ENCODE measurements at places on chromosomes 6 and 20.

- DNase-seq, result peak; percentile 58
These were observed 14.1 kb upstream of the TCFL5 start for GRCh38 chr20:62875419-62876361.

DNA sequence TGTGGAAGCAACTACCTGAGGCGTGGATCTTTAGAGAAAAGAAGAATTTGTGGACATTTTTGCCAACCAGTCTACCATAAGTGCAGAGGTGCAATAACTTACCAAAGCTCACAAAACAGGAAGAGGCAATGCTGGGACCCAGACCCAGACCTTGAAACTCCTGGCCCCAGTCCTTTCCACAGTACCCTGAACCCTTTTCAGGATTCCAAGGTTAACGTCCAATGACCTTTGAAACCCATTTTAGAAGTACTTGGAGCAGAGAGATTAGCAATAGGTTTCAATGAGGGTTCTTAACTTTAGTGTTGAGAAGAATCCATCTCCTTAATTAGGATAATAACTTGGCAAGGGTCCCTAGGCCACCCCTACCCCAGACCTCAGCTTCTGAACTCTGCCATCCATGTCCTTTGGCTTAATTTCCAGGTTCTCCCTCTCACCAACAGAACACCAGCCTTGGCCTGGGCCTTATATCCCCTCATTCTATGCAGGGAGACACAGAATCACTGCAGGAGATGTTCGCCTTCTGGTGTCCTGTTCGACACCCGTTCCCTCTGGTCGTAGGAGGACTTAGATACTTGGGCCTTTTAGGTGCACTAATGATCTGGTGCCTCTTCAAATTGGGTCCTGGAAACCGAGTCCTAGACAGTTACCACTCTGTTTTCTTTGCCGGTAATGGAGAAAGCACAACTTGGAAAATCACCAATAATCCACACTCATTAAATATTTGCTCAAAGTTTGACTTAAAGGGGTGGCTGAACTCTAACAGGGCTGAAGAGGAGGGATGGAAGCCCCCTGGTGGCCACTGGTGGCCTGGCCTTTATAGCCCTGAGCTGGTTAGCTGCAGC is 40.6 kb downstream of the ISM1 start:
- peak; percentile 67 for DNase-seq

GRCh38 chr20:31608251-31608945 is 3.3 kb downstream of the ID1 start:
- DNase-seq, result peak; percentile 83

GRCh38 chr6:128696691-128697689 is 176.6 kb upstream of the PTPRK start:
- DNase-seq, result no peak

DNA sequence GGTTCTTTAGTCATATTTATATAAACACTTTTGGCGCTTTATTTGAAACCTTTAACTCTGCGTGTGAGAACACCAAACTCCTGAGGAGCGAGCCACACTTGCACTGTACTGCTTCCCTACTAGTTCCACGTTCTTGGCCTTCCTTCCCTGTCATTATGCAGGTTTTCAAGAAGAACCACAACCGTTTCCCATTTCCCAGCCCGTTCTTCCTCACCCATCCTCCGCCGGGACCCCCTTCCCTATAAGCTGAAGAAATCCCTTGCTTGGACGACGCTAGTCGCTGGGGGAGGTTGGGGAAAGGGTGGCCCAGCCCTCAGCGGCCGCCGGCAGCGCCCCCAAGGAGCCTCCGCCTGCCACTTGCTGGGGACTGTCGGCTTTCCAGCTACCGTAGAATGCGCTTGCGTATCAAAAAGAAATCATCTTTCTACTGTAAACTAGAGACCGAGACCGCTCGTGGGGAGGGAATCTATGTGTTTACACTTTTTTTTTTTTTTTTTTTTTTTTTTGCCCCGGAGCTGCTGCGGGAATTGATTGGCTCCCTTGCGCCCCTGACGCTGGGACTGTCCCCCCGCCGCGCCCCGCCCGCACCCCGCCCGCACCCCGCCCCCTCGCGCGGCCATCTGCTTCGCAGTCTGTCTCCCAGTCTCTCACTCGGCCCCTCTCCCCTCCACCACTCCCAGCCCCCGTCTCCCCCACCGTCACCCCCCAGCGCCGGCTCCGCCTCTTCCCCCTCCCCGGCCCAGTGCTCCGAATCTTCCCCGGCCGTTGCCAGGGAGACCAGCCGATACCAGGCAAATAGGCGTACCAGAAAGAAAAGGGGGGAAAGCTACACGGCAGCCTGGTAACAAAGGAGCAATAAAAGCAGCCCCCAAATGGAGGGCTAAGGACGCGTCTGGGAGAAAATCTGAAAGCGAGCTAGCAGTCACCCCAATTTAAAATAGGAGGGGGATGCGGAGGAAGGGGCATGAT is 2.3 kb upstream of the MARCKS start:
- DNase-seq, result peak; percentile 92

DNA sequence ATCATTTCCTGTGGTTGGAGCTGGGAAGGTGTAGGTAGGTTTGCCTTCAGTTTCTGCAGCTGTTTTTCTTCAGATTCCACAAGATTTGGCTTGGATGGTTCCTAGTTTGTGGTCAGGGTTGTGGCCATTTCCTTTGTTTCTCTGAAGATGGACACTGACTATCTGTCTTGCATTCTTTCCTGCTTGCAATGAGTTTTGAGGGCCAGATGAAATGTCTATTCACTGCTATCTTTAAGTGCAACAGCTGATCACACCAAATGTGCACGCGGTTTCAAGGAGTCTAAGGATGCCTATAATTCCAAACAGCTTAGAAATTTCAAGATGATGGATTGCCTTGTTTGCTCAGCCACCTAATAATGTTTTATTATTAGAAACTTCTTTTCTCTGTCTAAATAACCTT is 28.4 kb downstream of the IL20RA start:
- DNase-seq, result no peak

DNA sequence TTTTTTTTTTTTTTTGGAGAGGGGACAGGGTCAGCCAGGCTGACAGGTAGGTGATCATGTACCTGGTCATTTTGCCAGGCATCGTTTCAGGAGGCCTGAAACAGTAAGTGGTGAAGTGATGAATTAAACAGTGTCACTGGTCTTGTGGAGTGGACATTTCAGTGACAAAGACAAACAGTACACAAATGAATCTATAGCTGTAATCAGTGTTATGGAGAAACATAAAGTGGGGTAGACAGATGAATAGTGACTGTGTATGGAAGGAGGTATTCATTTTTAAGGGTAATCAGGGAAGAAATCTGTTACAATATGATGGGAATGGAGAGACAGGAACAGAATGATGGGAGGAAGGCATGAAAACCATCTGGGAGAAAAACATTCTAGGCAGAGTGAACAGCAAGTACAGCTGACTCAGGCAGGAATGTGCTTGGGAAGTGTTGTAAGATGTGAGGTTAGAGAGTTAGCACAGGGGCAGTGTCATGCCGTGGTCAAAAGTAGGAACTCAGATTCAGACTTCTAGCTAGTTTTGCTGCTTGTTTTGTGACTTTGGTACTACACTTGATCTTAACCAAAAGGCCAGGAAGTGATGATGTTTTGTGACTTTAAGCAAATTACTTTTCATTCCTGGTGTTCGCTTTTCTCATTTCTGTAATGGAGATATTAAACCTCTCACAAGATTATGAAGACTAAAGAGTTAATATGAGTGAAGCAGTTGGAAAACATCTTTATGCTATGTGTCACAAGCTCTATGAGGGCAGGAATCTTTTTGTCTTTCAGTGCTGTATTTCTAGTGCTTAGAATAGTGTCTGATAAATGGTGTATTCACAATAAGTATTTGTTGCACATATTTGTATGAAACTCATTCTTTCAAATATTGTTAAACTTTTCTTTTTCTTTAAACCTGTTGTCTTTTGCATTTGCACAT is 43.4 kb downstream of the QKI start:
- no peak for DNase-seq

DNA sequence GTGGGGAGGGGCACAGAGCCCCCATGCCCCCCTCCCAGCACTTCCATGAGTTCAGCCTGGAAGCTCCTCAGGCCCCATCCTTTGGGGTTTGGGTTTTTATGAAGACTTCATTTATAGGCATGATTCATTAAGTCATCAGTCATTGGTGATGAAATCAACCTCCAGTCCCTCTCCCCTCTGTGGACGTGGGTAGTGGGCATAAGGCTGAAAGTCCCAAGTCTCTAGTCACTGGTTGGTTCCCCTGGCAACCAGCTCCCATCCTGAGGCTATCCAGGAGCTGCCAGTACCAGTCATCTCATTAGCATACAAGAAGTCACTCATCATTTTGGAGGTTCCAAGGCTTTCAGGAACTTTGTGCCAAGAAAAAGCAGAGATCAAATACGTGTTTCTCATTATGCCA is 9.2 kb downstream of the TGM3 start:
- peak; percentile 31 for DNase-seq

- DNase-seq, result peak; percentile 58
These were observed 385.5 kb downstream of the HDGFL1 start for GRCh38 chr6:22954749-22955385.

- no peak for DNase-seq
These were observed 123.9 kb upstream of the NXT1 start for GRCh38 chr20:23226612-23227265.

- peak; percentile 63 for DNase-seq
These were observed 2.5 kb downstream of the MYMX start for GRCh38 chr6:44219053-44219814.

GRCh38 chr6:130029163-130029562 is 10.8 kb downstream of the L3MBTL3 start:
- no peak for DNase-seq

GRCh38 chr6:146029573-146030184 is 817 bp downstream of the GRM1 start:
- no peak for DNase-seq

DNA sequence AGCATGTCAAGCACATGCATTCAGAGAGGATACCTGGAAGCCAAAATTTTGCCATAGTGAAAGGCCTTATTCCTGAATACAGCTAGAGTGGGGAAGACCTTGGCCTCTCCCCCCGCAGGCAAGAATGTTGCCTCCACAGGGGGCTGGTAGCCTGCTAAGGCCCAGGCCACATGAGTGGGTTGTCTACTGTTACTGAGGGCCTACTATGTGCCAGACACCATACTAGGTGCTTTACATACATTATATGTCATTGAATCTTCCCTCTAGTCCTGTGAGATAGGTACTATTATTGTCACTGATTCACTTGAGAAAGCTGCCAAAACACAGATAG is 642 bp upstream of the PI16 start:
- no peak for DNase-seq

All from NCI-H748 treated with DMSO at 0.1 percent for 48 hours (cell line).